ENCODE measurements at places on chromosomes 5 and 9. TPM values are rescaled to one million over a fixed set of nuclear protein-coding genes. Genes with fewer than 3 reads are reported as not detected.

- no peaks in the 10 kb centered on the region for H3K27me3 ChIP-seq
- no peak overlapping the region for H3K4me3 ChIP-seq
- no peak overlapping the region for H3K27ac ChIP-seq
- no peaks in the 10 kb centered on the region for H3K4me1 ChIP-seq
Observed at GRCh38 chr5:2451100-2451499, 300.4 kb downstream of the IRX2 start.

GRCh38 chr9:12774861-12775678 lies at the start of gene LURAP1L:
Gene LURAP1L (plus strand): TSS chr9:12775020. CDS start chr9:12775716, 696 bp downstream.
- H3K4me1 ChIP-seq, result no peaks in the 10 kb centered on the region
- H3K36me3 ChIP-seq, result no peaks in the 10 kb centered on the region
- H3K27ac ChIP-seq, result no peak within 1 kb of the TSS

DNA sequence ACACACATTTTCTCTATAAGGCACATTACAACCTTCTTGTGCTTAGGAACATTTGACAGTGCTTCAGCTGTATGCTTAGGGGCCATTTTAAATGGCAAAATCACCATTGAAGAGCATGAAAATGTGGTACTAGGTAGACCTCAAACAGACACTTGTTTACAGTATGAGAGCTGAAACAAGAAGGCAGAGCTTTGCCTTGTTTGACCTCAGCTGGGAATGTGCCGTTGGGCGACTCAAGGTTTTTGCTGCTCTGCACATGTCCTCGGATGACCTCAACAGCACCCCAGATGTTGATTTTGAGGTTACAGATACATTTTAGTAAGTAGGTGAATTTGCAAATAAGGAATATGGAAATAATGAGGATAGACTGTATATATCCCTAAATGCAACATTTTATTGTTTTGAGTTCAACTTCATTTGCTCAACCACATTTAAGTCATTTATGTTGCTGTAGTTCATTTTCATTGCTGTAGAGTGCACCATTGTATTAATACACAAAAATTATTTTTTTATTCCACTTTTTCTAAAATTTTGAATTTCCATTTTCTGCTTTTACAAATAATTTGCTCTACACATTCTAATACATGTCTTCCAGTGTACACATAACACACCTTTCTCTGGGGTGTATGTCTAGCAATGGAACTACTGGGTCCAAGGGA lies 206.8 kb downstream of the NR3C1 start:
- no peak for DNase-seq
- H3K27me3 ChIP-seq, result no peaks in the 10 kb centered on the region
- H3K4me3 ChIP-seq, result no peak overlapping the region
- no peaks in the 10 kb centered on the region for H3K4me1 ChIP-seq
- H3K36me3 ChIP-seq, result no peaks in the 10 kb centered on the region

- no peaks in the 10 kb centered on the region for H3K36me3 ChIP-seq
- no peak overlapping the region for H3K27ac ChIP-seq
- H3K4me1 ChIP-seq, result no peaks in the 10 kb centered on the region
- no peaks in the 10 kb centered on the region for H3K27me3 ChIP-seq
- peak overlapping the region; percentile 61 for H3K4me3 ChIP-seq
- peak; percentile 39 for DNase-seq
Observed at GRCh38 chr9:96566498-96567202, 53.0 kb downstream of the CDC14B start.

Gene SLC36A2
- total RNA-seq, result not detected

DNA sequence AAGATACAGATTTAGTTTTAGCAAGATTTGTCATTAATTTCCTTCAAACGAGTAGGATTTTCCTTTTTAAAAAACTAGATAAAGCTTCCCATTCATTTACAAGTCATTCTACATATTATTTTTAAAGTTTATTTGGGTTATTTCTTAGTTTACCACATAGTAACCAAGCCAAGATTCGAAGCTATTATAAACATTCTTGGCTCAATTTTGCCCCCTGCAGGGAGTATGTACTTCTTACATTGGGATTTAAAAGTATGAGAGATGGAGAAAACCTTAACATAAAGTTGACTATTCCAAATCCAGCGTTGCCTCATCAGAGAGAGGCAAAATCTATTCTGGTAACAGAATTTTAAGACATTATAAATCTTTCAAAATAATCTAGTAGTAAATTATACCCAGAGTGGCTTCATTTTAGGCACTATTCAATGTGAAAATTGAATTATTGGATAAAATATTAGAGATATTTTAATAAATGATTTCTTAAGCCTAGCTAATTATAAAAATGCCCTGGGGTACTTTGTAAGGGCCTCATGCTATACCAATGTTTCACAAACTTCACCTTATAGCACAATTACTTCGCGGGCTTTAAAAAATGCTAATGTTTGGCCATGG lies 39.1 kb downstream of the FBN2 start:
- H3K27ac ChIP-seq, result no peak overlapping the region
- DNase-seq, result no peak
- H3K4me1 ChIP-seq, result peaks cover 6% of the 10 kb centered on the region
- H3K4me3 ChIP-seq, result no peak overlapping the region
- no peaks in the 10 kb centered on the region for H3K36me3 ChIP-seq

GRCh38 chr5:95786821-95787418 lies 35.6 kb downstream of the GLRX start:
- no peaks in the 10 kb centered on the region for H3K4me1 ChIP-seq
- H3K27me3 ChIP-seq, result no peaks in the 10 kb centered on the region
- no peaks in the 10 kb centered on the region for H3K36me3 ChIP-seq
- DNase-seq, result no peak
- no peak overlapping the region for H3K4me3 ChIP-seq
- no peak overlapping the region for H3K27ac ChIP-seq

DNA sequence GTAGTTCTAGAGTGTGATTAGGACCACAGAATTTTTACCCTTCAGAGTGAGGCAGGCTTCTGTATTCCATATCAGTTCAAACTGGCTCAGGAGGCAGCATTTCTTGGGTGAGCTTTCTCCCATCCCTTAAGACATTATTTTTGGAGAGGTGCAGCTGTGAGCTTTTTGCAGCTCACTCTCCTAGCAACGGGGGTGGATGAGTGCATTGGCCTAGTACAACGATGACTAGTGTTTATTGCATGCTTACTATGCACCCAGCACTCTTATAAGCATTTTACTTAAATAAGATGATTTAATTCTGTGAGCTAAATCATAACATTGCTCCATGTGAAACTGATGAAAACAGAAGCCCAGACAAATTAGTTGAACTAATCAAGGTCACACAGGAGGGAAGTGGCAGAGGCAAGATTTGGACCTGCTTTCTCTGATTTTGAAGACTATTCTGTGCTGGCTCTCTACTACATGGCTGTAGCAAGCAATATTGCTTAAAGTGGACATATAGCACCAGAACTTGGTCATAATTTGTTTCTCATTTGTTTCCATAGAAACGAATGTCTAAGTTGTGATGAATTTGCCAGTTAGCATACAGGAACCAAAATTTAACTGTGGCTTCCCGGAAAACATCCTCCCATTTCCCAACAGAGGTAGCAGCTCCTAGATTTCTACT lies 372.1 kb upstream of the RIOK2 start:
- H3K4me1 ChIP-seq, result no peaks in the 10 kb centered on the region
- DNase-seq, result no peak
- no peaks in the 10 kb centered on the region for H3K36me3 ChIP-seq
- H3K27ac ChIP-seq, result no peak overlapping the region
- no peaks in the 10 kb centered on the region for H3K27me3 ChIP-seq

GRCh38 chr5:87340716-87341115 lies 72.0 kb downstream of the CCNH start:
- H3K4me3 ChIP-seq, result no peak overlapping the region
- H3K4me1 ChIP-seq, result no peaks in the 10 kb centered on the region
- no peaks in the 10 kb centered on the region for H3K27me3 ChIP-seq
- no peak for DNase-seq
- no peak overlapping the region for H3K27ac ChIP-seq

- peak; percentile 33 for DNase-seq
- peaks cover 6% of the 10 kb centered on the region for H3K4me1 ChIP-seq
- peak overlapping the region; percentile 97 for H3K4me3 ChIP-seq
- no peaks in the 10 kb centered on the region for H3K36me3 ChIP-seq
- H3K27me3 ChIP-seq, result peaks cover 26% of the 10 kb centered on the region
- no peak overlapping the region for H3K27ac ChIP-seq
Observed at GRCh38 chr5:16935231-16936149, 598 bp downstream of the MYO10 start.

DNA sequence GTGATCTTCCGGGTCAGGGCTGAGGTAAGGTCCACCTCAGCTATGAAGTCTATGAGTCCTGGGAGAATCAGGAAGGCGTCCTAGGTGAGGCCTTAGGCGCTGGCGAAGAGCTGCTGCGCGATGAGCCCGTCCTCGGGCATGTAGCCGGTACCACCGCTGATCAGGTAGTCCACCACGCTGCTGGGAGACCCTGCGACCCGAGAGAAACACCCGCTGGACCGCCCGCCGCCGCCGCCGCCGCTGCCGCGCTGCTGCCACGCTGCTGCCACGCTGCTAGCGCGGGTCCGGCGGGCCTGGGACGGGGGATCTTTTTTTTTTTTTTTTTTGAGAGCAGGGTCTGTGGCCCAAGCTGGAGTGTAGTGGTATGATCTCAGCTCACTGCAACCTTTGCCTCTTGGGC lies 8.0 kb upstream of the DCAF12 start:
- no peak overlapping the region for H3K4me3 ChIP-seq
- H3K27me3 ChIP-seq, result no peaks in the 10 kb centered on the region
- H3K27ac ChIP-seq, result no peak overlapping the region
- H3K36me3 ChIP-seq, result no peaks in the 10 kb centered on the region

DNA sequence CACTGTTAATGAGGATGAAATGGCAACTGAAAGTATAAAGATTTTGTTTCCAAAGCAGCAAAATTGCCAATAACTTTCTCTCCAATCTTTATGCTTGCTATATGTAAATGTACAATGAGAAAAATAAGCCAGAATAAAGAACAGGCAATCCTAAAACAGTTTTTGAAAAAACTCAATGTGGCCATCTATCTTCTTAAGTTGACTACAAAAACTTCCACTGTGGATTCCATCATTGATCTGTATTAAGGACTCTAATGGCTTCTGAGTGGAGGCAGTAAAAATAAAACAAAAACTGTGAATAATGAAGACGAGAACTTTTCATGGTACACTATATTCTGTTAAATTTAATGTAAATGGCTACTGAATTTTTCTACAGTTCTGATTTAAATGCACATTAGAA lies 382.9 kb downstream of the TMEM232 start:
- no peak overlapping the region for H3K4me3 ChIP-seq
- no peak overlapping the region for H3K27ac ChIP-seq
- no peaks in the 10 kb centered on the region for H3K27me3 ChIP-seq
- DNase-seq, result no peak
- no peaks in the 10 kb centered on the region for H3K4me1 ChIP-seq
- no peaks in the 10 kb centered on the region for H3K36me3 ChIP-seq

Gene BAAT
- not detected for total RNA-seq

DNA sequence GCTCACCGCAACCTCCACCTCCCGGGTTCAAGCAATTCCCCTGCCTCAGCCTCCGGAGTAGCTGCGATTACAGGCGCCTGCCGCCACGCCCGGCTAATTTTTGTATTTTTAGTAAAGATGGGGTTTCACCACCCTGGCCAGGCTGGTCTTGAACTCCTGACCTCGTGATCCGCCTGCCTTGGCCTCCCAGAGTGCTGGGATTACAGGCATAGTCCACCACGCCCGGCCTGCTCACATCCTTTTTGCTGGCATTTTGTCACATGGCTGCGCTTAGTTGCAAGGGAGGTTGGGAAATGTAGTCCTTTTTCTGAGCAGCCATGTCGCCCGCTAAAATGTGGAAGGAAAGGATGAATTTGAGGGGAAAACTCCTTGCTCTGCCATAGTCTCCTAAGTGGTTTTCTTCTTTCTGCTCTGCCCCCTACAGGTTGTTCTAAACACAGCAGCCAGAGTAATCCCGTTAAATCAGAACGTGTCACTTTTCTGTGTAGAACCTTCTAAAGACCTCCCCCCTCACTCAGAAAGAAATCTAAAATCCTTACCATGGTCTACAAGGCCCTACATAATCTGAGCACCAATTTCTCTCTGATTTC lies 57.8 kb upstream of the HSPA9 start:
- DNase-seq, result peak; percentile 75
- no peaks in the 10 kb centered on the region for H3K4me1 ChIP-seq
- no peak overlapping the region for H3K4me3 ChIP-seq
- no peaks in the 10 kb centered on the region for H3K36me3 ChIP-seq
- H3K27me3 ChIP-seq, result no peaks in the 10 kb centered on the region

GRCh38 chr9:82558855-82559630 lies 503.9 kb downstream of the RASEF start:
- no peak for DNase-seq
- H3K36me3 ChIP-seq, result no peaks in the 10 kb centered on the region
- H3K4me3 ChIP-seq, result no peak overlapping the region
- no peaks in the 10 kb centered on the region for H3K27me3 ChIP-seq
- H3K27ac ChIP-seq, result no peak overlapping the region
- peaks cover 4% of the 10 kb centered on the region for H3K4me1 ChIP-seq

Gene BTNL9
- total RNA-seq, result 0.89 TPM

Gene GABRA6
- not detected for total RNA-seq

DNA sequence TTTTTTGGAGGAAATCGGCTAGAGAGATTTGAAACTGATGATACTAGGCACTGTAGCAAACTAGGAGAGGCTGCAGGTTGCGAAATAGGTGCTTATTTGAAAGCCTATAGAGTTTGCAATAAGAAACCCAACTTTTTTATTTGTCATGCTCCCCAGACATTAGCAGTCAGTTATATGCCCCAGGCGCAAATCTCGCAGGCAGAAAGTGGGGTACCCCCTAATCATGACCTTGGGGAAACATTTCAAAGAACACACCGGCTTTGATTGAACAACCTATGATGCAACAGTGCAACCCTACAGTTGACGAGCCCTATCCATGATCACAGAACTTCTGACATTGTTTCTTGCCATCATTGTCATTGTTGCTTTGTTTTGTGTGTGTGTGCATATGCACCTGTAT lies 510.5 kb downstream of the RAB3C start:
- H3K36me3 ChIP-seq, result no peaks in the 10 kb centered on the region
- H3K27me3 ChIP-seq, result no peaks in the 10 kb centered on the region
- H3K27ac ChIP-seq, result no peak overlapping the region
- H3K4me3 ChIP-seq, result no peak overlapping the region

- no peak for DNase-seq
- no peaks in the 10 kb centered on the region for H3K36me3 ChIP-seq
- peaks cover 8% of the 10 kb centered on the region for H3K4me1 ChIP-seq
- no peak overlapping the region for H3K4me3 ChIP-seq
- H3K27me3 ChIP-seq, result no peaks in the 10 kb centered on the region
- H3K27ac ChIP-seq, result no peak overlapping the region
Observed at GRCh38 chr9:72315510-72316311, 49.3 kb downstream of the ZFAND5 start.

Gene DRD1
- total RNA-seq, result 0.19 TPM

Gene PRELID2
- total RNA-seq, result 7.8 TPM

Gene MARVELD2
- total RNA-seq, result 31.4 TPM

Gene MZB1
- total RNA-seq, result not detected

DNA sequence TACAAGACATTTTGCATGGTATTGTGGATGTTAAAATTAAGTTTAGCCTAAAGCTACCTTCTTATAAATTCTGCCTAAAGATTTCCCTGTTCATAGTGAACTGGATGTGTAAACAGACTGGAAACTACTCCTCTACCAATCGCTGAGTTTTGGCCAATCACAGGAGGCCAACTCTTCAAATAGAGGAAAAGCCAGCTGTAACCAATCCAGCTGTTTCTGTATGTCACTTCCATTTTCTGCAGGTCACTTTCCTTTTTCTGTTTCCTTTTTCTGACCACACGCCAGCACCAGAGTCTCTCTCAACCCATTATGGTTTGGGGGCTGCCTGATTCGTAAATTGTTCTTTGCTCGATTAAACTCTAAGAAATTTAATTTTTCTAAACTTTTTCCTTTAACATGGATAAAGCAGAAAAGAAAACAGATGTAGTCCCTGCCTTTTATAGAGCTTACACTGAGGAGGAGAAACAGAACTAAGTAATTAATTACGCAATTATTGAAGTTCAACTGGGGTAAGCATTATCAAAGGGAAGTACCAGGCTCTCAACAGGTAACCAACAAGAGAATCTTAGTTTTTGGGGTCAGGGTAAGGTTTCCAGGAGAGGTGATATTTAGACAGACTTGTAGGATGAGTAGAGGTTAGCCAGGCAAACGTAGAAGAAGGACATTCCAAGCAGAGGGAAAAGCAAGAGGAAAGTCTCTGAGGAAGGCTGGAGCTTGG lies 27.7 kb downstream of the RANBP3L start:
- H3K4me1 ChIP-seq, result no peaks in the 10 kb centered on the region
- no peak overlapping the region for H3K27ac ChIP-seq

Measured in H1 (cell line).